ENCODE measurements at places on chromosomes 7 and 10.

GRCh38 chr10:103244666-103245271, 918 bp upstream of the RPEL1 start:
- peak; percentile 77 for DNase-seq

DNA sequence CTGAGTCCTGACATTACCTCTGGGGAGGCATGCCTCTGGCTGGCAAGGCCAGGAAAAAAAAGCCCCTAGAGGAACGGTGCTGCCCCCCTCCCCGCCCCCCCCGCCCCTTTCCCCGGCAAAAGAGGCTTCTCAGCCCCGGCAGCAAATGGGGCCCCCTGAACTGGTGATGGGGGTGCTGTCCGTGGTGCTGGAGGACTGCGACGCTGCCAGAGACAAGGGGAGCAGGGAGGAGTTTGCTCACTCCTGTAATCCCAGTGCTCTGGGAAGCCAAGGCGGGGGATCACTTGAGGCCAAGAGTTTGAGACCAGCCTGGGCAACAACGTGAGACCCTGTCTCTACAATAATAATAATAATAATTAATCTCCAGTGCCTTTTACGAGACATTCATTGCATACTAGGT, 23.7 kb downstream of the SRRM3 start:
- DNase-seq: no peak

GRCh38 chr10:21813946-21814345, 189.6 kb downstream of the DNAJC1 start:
- DNase-seq: no peak

DNA sequence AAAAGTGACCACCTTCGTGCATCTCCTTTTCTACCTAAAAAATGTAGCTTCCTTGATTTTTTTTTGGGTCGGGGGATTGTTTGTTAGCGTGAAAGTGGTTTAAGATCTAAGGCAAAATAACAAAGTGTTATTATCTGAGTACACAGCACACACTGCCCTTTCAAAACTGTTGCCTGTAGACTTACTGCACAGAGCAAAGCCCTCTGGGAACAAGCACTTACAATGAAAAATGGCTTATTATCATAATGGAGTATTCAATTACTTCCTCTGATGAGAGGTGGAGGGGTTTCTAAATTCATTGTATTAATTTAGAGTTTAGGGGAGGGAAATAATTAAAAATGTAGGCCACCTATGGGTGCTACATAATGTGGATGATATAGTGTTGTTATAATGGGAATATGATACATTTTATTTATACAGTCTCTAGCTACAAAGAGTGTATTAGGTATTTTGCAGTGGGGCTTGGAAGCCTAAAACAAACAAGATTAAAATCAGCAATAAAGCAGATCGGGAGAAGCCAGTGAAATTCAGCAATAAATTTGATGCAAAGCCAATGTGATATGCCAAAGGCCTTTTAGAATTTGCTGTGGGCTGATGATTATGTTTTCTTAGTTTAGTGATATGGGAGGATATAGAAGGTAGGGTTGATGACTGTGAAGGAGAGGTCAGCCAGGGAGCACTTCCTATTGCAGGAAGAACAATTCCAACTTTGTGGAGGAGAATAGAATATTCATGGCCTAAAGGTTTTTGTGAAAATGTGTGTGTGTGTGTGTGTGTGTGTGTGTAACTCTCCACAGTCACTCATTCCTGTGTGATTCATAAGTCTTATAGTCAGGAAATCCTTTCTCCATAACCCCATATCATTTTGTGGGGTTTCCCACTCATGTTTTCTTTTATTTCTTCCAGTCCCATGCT, 17.7 kb upstream of the EXOC4 start:
- no peak for DNase-seq

- peak; percentile 46 for DNase-seq
These were observed 91.3 kb downstream of the PARD3 start for GRCh38 chr10:34723750-34724149.

- DNase-seq: no peak
These were observed 3.5 kb downstream of the MDFIC start for GRCh38 chr7:114925434-114925833.

GRCh38 chr7:155796381-155797261, 15.6 kb downstream of the SHH start:
- DNase-seq: peak; percentile 23

- DNase-seq: no peak
These were observed 7.3 kb upstream of the KLHDC10 start for GRCh38 chr7:130063036-130063435.

DNA sequence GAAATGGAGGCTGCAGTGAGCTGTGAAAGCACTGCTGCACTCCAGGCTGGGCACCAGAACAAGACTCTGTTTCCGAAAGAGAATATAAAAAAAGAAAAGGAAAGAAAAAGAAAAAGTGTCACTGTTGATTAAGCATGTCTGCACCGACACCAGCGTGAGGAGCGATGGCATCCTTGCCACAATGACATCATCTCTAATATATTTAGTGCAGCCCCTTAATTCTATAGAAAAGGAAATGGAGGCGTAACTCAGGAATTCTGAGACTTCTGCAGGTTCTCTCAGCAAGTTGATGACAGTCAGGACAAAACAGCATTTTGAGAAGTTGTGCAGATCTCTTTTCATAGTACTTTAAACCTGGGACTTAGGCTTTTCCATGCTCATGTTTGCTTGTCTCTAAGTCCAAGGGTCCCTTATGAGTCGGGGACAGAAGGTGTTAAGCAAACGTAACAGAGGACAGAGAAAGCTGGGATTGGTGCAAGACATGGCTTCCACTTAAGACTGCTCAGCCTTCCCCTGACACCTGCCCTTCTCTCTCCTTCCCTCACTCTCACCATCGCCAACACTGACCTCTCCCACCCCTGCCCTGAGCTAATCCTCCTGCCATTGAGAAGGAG, 16.9 kb upstream of the ANKRD1 start:
- no peak for DNase-seq

- no peak for DNase-seq
These were observed 29.9 kb downstream of the HEPACAM2 start for GRCh38 chr7:93196336-93196735.

GRCh38 chr10:110822035-110822711, 49.6 kb upstream of the PDCD4 start:
- DNase-seq: peak; percentile 31

GRCh38 chr10:9311702-9312499, 1257.4 kb downstream of the GATA3 start:
- DNase-seq: no peak

DNA sequence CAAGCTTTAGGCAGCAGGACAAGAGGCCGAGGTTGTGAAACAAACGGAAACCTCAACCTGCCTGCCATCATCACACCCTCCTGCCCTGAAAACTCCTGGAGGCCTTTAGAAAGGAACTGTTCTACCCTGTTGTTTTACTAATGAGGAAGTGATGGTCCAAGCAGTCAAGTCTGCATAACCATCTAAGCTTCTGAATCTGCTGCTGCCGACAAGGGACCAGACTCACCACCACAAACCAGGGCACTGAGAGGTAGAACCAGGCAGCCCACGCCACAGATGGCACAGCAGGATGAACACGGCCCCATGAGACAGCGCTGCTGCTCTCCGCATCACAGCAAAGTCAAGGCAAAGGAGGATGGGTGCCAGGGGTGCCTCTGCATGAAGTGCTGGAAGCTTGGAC, 209.4 kb downstream of the CELF2 start:
- DNase-seq: no peak

DNA sequence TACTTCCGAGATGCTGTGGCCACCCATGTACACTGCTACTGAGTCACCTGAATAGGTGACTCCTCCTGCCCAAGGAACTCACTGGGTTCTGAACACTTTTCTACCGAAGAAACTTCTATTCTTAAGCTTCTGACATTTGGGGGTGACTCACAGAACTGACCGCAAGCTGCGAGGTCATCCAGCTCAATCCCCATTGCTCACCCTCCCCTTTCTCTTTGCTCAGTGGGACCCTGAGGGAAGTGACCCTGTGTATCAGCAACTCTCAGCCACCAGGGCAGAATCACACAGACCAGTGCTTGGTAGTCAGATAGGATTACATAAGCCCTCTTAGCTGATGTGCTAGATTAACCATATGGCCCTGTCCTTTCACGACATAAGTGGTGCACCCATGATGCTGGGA, 46.3 kb downstream of the INSYN2A start:
- no peak for DNase-seq

GRCh38 chr10:79025199-79025832, 43.5 kb upstream of the ZMIZ1 start:
- peak; percentile 7 for DNase-seq

GRCh38 chr7:39530971-39531370, 35.2 kb upstream of the YAE1 start:
- no peak for DNase-seq

GRCh38 chr7:28086198-28086597, 94.4 kb downstream of the JAZF1 start:
- no peak for DNase-seq

DNA sequence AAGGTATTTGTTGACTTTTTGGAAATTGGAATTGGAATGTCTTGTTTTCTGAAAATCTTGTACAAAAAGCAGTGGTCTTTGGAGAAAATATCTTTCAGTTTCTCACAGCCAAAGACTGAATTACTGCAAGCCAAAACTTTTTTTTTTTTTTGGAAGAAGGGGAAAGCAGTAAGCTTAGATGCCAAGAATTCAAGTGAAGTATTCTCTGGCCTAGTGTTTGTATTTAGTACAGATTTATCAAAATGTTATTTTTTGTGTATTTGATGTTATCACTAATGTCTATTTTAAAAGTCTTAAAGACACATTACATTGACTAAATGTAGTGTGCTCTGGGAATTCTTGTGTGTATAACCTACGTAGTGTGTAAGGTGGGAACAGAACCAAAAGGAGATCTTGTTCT, 6.2 kb downstream of the TET1 start:
- no peak for DNase-seq

Data from hippocampal formation (tissue), 2 donors.